Kidney tubule cell (primary cell): ENCODE measurements at places on chromosomes 6 and 20.
A peak's percentile ranks its signal among the peaks of the same experiment; 100 is the strongest.

- DNase-seq: no peak
These were observed 8.9 kb upstream of the LPIN3 start for GRCh38 chr20:41331731-41332130.

GRCh38 chr6:162363757-162364156, 363.8 kb downstream of the PRKN start:
- peak; percentile 5 for DNase-seq

DNA sequence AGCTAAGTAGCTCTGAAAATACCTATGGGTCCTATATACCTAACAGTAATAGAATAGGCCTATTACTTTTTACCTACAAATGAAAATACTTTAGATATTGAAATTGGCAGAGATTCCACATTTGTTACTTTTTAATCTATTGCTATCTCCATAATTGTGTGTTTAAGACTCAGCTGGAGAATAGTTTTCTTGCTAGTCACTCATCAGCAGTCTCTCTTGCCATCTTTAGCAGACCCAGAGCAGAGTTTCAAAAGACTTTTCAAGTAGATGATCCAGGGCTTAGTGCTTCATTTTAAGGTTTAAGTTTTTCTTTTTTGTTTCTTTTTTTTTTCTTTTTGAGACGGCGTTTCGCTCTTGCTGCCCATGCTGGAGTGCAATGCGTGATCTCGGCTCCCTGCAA, 12.9 kb downstream of the ANKS1A start:
- DNase-seq: peak; percentile 63

DNA sequence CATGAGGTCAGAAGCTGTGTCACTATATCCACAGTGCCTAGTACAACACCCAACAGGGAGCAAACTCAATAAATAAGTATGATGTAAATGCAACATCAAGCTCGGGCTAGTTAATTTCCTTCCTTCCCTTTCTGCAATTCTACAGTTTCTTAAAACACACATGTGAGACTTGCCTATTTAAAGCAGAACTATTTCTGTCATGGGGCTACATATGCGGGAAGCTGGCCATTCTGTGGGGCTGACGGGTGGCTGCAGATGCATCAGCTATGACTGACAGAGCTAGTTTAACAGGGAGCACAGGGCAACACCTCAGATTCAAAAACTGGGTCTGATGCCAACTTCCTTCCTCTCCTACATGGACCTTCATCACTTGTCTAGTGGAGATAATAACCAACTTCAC, 118.1 kb upstream of the ENPP5 start:
- no peak for DNase-seq

DNA sequence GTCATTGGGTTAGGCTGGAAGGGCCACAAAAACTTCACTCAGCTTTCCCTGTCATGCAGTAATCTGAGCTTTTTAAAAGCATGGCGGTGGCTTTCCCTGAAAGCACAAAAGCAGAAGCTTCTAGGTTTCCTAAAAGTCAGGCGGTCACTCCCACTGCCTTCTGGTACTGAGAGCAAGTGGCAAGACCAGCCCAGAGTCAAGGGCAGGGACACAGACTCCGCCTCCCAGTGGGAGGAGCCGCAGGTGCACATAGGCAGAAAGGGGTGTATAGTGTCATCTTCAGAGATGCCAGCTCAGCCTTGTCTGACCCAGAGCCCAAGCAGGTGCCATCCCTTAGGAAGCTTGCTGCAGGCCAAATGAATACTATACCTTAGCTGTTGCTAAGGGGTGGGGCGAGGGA, 18.0 kb upstream of the PACSIN1 start:
- peak; percentile 32 for DNase-seq

GRCh38 chr6:146041282-146041681, 12.4 kb downstream of the GRM1 start:
- peak; percentile 33 for DNase-seq

DNA sequence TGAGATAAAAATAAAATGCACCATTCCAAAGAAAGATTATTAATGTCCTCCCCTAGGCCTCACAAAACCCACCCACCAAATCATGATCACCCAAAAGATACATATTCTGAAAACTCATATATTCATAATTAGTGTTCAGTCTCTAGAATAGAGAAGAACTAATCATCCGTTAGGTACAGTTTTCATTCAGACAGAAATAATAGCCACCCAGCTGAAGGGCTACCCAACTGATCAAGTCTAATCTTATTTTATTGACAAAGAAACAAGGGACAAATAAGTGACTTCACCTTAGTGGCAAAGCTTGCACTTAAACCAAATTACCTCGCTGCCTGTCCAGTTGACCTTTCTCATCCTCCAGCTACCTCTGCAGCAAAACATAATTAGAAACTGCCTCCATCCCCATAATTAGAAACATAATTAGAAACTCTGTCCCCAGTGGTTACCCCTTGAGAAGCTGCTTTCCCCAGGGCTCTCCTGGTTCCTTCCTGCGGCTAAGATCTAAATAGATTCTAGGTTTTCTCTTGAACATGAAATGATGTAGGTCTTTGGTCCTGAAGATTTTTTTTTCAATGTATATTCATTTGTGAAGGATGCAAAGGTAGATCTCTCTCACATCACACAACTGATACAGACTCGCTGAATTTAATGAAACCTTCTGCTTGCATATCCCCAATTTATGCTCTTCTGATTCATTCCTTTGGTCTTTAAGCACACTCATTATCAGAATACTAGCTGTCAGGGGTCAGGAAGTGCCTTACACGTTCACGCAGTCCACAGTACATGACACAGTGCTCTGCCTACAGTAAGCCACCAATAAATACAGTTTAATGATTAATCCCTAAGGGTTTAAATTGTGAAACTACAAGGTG, 46.3 kb downstream of the HBS1L start:
- peak; percentile 58 for DNase-seq

DNA sequence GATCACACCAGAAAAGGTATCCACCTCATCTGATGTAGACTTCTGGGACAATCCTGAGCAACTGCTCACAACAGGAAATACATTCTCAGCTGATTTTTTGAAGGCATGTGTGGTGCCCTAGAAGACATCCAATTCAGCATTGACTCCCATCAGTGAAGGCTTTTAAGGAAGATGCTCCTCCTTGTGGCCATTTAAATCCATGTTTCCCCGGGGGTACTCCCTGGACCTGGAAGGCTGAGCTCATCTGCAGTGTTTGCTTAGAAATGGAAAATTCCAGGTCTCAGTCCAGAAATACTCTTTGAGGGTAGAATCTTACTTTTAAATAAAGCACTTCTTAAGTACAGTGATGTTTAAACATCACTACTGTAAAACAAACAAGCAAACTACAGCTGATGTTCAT, 195.5 kb upstream of the PDE10A start:
- DNase-seq: peak; percentile 22

DNA sequence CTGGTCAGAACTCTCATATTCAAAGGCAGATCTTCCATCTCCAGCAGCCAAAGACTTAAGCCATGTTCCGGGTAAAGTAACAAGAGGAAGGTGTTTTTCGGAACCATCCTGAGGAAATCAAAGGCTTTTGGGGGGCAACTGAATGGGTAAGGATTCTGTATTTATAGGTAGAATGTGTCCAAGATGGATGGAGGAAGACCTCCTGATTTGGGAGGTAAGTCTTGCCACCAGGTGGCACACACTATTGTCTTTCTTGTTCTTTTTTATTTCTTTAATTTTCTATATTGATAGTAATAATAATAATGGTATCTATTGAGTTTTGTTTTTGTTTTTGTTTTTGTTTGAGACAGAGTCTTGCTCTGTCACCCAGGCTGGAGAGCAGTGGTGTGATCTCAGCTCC, 53.0 kb upstream of the UBR2 start:
- no peak for DNase-seq

DNA sequence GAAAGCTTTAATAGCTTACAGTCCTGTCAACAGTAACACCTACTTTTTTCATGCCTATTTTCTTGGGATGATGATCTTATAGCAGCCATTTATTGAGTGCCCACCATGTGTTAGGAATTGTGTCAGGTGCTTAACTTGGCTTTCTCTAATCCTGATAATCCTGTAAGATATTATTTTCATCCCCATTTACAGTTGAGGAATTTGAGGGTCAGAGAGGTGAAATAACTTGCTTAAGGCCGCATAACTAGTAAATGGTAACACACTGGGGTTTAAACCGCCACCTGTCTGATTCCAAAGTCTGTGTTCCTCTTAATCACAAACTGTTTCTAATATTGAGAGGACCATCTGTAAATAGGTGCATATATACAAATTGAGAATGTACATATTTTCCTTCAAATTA, 55.5 kb downstream of the NCOA3 start:
- DNase-seq: no peak
